ENCODE measurements at places on chromosomes 6 and 20. TPM values are rescaled to one million over a fixed set of nuclear protein-coding genes. Genes with fewer than 3 reads are reported as not detected.

DNA sequence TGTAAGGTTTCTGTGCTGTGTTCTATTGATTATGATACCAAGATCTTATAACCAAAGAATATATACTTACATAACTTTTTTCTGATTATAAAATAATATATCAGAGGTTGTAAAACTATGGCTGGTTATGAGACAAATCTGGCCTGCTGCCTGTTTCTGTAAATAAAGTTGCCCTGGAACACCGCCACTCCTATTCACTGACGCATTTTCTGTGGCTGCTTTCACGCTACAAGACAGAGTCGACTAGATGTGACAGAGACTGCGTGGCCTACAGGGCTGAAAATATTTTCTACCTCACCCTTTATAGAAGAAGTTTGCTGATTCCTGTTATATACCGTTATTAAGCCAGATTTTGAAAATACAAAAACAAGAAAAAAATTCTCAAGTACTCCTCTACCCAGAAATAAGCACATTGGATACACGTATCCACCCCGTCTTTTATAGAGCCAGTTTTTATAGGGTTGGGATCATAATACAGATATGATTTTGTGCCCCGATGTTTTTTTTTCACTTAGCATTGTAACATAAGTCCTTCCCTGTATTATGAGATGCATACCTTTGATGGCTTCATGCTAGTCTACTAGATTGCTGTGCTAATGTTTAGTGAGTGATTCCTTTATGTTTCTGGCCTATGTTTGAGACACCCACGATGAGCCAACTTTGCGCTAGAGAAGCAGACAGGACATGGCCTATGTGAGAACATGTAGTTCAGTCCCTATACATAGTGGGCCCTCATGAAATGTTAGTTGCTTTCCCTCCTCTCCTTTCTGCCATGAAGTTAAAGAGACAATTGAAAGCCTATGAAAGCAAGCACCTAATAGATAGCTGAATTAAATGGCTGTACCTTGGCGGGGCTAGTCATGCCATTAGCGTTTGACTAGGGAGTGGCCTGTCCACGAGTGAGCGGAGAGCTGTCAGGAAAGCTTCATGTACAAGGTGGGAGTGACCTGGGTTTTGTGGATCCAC lies 98.1 kb upstream of the KCNK16 start:
- DNase-seq: no peak

- DNase-seq: no peak
Measured at GRCh38 chr6:156590482-156590881, 186.7 kb upstream of the ARID1B start.

- no peak for DNase-seq
Measured at GRCh38 chr6:43331891-43332290, 23.3 kb upstream of the CRIP3 start.

- DNase-seq: no peak
Measured at GRCh38 chr6:44649365-44650025, 262.0 kb downstream of the CDC5L start.

DNA sequence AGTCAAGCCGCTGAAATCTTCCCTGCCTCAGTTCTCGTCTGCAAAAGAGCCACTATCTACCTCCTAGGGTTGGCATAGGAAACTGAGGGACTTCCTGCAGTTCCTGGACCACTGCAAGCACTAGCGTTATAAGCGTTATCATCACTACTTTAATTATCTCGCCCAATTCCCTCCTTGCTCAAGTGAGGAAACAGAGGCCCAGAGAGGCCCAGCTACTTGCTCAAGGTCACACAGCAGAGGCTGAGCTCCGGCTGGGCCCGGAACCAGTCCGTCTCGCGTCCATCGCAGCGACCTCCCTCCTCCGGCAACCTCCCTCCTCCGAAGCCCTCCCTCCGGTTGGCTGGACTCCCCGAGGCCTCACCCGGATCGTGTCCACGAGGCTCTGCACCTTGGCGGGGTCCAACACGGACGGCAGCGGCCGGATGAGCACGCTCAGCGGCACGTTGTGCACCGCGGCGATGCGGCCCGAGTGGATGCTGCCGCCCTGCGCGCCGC lies 338 bp downstream of the SRXN1 start:
- DNase-seq: no peak

Gene MTHFD1L
- 30.2 TPM for total RNA-seq

Gene VSX1
- total RNA-seq: not detected

Gene RAET1L
- total RNA-seq: not detected

Gene CLDN20
- not detected for total RNA-seq

Gene IMPG1
- total RNA-seq: not detected

Measured in mesenteric fat pad (tissue), 1 donor.